ENCODE measurements at places on chromosomes 13 and 19. TPM values are rescaled to one million over a fixed set of nuclear protein-coding genes. Genes with fewer than 3 reads are reported as not detected.

MBD3L2 gene
- total RNA-seq: not detected

NOVA2 gene
- 0.15 TPM for total RNA-seq

IGLON5 gene
- 0.68 TPM for total RNA-seq

ZGLP1 gene
- total RNA-seq: 1.0 TPM

ZNF729 gene
- not detected for total RNA-seq

GJB6 gene
- 6.1 TPM for total RNA-seq

BCL2L12 gene
- total RNA-seq: 71.2 TPM

GPR183 gene
- 43.7 TPM for total RNA-seq

SIGLEC8 gene
- total RNA-seq: not detected

MTUS2 gene
- total RNA-seq: not detected

C13orf46 gene
- 2.9 TPM for total RNA-seq

ZNF616 gene
- 8.5 TPM for total RNA-seq

NLRP11 gene
- total RNA-seq: not detected

NLRP9 gene
- not detected for total RNA-seq

TUBB4A gene
- total RNA-seq: 3.0 TPM

APOC1 gene
- total RNA-seq: 0.78 TPM

IRGC gene
- total RNA-seq: not detected

IRS2 gene
- 7.9 TPM for total RNA-seq

AMER2 gene
- total RNA-seq: not detected

FBXO27 gene
- not detected for total RNA-seq

C1QTNF9 gene
- total RNA-seq: not detected

LGALS14 gene
- total RNA-seq: not detected

RNF17 gene
- not detected for total RNA-seq

Measured in activated CD4-positive, alpha-beta memory T cell treated with anti-CD3 and anti-CD28 coated beads, Interleukin-2, amount 10 ng/mL, durations not matched to agents 7 days and 5 days (primary cell).